ENCODE measurements at places on chromosomes 2 and 18. TPM values are rescaled to one million over a fixed set of nuclear protein-coding genes. Genes with fewer than 3 reads are reported as not detected.

Gene SCN3A
- not detected for total RNA-seq

Gene ABI2
- total RNA-seq = 36.4 TPM

Gene FAM98A
- total RNA-seq = 86.3 TPM

Gene GLI2
- total RNA-seq = 0.19 TPM
